ENCODE measurements at places on chromosomes 3 and 15.

DNA sequence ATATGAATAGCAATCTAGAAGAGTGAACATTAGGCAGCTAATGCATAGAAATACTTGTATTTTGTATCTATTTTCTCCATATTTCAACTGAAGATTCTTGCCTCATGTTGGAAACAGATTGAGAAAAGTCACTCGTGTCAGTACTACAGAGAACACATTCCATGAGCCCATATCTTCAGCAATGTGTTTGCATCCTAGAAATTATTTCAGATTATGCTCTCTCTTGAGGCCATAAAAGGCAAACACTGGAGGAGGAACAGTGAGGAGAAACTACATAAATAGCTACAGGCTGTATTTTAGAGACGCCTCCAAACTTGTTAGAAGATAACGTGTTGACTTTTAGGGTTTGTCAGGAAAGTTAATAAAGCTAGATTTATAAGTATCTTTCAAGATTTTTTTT, 906.9 kb downstream of the FHIT start:
- DNase-seq = no peak

- peak; percentile 16 for DNase-seq
These were observed 7.4 kb downstream of the ZBTB47 start for GRCh38 chr3:42660898-42661297.

DNA sequence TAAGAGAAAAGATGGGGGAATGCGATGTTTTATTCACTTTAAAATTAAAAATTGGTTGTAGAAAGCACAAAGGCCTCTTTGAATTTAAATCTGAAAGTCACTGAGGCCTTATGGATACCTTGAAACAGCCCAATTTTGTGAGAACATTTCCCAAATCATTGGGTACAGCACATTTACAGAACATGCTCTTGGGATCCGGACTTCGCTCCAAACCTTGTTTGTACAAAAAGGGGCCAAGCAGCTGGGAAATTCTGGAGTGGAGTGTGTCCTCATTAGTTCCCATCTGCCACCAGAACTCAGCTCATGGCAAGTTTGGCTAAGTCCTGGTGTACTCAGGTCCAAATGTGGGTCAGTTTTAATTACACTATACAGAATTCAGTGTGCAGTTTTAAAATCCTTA, 254.2 kb downstream of the ZBTB20 start:
- DNase-seq = no peak

DNA sequence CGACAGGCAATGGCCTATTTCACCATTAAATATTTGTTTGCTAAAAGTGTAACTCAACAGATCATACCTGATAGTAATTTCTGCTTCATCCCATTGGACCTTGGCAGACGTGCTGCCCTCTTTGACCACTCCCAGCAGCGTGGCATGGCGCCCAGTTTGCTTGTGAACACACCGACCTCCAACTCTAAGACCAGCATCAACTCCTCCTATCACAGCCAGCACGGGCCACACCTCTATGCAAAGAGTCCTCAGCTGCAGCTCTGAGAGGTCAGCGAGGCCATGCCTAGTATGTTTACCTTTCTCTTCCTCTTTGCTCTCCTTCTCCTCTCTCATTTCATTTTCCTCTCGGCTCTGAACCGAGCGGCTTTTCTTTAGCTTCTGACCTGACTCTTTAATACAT, 80.6 kb downstream of the FBXL22 start:
- DNase-seq = no peak

DNA sequence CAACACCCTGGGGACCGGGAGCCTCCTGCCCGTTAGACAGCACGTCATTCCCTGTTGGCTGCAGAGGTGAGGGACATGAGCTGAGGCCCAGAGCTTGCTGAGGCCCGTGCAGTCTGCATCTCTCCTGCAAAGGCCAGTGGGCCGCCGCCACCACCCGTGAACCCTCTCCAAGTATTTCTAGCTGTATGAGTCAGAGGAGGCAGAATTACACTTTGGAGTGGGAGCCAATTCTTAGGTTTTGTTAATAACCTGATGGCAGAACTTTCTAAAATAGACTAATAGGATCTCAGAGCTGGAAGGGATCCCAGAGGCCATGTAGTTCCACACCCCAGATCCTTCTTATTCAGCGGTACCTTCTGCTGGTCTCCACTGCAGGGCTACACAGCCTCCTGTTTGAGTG, 335.2 kb upstream of the CTDSPL start:
- DNase-seq = peak; percentile 60

GRCh38 chr3:172036541-172037215, 2.7 kb upstream of the FNDC3B start:
- DNase-seq = no peak

GRCh38 chr3:31981206-31982181, at the start of the genes OSBPL10 and ZNF860:
OSBPL10 (minus strand) TSS chr3:31981262; CDS start chr3:31981179, 83 bp downstream.
ZNF860 (plus strand) TSS chr3:31981750; CDS start chr3:31989080, 7,330 bp downstream.
- DNase-seq = peak; percentile 81

DNA sequence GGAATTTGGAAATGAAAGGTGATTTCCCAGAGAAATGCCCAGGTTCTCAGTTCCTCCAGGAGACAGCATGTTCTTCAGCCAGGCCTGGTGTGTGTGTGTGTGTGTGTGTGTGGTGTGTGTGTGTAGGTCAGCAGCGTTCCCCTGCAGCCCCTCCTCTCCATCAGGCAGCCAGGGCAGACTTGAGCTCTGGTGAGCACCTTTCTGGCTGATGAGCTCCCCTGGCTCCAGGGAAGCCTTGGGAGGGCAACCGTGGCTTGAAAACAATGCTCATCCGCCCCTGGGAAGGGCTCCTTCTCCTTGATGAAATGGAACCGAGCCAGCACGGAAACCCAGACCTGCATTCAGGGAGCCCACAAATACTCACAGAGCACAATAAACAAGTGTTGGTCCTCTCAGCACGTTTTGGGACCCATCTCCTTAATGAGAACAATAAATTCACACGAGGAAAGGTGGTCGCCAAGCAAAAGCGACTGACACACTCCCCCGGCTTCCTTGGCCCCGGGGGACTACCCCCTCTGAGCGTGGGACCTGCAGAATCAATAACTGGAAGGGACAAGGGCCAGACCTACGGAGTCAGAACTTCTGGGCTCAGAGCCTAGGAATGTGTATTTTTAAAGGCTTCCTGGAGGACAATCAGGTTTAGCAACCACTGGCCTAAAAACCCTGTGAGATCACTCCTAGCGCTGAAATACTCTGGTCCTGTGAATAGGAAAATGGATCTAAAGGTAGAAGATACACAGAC, 38.6 kb upstream of the HES1 start:
- DNase-seq = no peak

DNA sequence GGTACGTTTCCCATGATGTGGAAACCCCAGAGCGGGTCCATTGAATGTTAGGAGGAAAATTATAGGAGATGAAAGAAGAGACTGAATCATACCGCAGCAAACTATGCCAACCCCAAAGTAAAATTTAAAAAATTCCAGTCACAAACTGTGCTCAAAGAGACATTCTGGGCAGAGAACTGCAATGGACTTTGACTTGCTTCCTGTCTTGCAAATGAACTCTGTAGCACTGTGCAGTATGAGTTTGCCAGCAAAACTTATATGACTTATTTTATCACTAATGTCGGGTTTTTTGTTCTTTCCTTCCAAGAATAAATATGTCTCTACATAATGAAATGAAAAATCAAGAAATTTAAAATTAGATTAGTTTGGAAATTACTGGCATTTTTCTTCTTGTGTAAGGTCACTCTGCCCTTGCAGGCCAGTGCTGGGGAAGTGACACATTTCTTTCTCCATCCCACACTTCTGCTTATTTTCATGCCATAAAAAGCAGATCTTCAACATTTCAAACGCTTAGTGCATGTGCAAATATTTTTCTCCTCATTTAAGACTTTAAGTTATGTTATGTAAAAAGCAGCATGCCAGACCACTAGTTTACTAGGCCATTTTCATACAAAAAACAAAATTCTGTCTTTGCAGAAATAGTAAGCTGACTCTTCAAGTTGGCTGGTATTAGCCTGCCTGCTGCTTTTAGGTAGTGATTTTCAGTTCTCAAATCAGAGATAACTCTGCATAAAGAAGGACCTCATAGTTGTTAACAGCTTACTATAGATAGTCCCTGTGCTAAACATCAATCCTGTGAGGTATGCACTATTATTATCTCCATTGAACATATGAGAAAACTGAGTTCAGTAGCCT, 32.2 kb upstream of the SSR3 start:
- DNase-seq = no peak

DNA sequence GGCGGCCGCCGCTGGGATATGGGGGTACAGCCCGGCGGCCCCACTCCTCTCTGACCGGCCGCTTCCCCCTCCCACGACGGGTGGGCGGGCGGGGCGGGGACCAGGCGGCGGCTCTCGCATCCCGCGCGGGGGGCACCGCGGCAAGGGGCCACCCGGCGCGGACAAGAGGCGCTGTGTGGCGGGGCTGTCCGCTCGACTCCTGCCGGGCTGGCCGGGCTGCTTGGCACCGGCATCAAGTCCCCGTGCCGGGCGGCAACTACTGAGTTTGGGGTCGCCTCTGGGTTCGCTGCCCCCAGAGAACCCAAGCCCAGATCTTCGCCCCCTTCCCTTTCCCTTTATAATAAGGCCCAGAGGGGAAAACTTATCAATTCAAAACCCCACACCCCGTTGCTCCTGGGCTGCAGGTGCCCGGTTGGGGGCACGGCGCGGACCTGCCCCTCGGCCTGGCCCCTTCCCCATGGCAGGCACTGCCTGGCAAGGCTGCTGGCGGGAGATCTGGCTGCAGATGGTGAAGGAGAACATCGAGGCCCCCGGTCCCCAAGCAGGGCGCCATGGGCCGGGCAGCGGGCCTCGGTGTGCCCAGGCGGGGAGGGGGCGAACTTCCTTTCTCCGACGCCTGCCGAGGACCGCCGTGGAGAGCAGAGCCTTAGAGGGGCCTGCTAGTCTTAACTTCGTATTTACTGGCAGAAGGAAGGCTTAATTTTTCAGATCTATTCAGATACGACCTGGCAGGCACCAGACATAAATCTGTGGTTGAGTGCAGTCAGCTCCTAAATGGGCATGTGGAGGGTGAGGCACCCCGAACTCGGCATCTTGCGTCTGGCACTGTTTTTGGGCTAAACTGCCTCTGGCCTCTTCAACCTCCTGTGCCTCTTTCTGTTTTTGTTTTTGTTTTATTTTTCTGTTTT, 911 bp downstream of the APBA2 start:
- DNase-seq = no peak

- no peak for DNase-seq
These were observed 563 bp downstream of the ARL6IP5 start for GRCh38 chr3:69085168-69085832.

- no peak for DNase-seq
These were observed 7.4 kb downstream of the ARL14 start for GRCh38 chr3:160684368-160684740.

- no peak for DNase-seq
These were observed 420.6 kb upstream of the RBMS3 start for GRCh38 chr3:28860307-28860706.

- no peak for DNase-seq
These were observed 25.9 kb upstream of the UBE2Q2 start for GRCh38 chr15:75817138-75817935.

- peak; percentile 97 for DNase-seq
These were observed 5.7 kb downstream of the EIF4G1 start for GRCh38 chr3:184320104-184320445.

DNA sequence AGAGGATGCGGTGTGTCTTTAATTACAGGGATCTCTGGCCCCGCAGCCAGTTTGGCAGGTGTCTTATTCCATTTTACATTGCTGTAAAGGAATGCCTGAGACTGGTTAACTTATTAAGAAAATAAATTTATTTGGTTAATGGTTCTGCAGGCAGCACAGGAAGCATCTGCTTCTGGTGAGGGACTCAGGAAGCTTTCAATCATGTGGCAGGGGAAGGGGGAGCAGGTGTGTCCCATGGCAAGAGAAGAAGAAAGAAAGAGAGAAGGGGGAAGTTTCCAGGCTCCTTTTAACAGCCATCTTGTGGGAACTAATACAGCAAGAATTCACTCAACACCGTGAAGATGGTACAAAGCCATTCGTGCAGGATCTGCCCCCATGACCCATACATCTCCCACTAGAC, 128.0 kb upstream of the CRBN start:
- DNase-seq = no peak

- DNase-seq = no peak
These were observed 119.4 kb downstream of the ATP10A start for GRCh38 chr15:25743548-25744275.

- no peak for DNase-seq
These were observed 107.8 kb downstream of the ANP32A start for GRCh38 chr15:68712886-68713285.

DNA sequence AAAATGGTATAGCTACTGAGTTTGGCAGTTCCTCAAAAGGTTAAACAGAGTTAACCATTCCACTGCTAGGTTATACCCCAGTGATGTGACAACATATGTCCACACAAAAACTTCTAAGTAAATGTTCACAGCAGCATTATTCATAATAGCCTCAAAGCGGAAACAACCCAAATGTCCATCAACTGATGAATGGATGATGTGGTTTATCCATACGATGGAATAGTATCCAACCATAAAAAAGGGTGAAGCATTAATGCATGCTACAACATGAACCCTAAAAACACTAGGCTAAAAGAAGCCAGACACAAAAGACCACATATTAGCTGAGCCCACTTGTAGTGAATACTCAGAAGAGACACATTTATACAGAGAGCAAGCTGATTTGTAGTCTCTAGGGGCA, 9.0 kb downstream of the XXYLT1 start:
- DNase-seq = no peak

DNA sequence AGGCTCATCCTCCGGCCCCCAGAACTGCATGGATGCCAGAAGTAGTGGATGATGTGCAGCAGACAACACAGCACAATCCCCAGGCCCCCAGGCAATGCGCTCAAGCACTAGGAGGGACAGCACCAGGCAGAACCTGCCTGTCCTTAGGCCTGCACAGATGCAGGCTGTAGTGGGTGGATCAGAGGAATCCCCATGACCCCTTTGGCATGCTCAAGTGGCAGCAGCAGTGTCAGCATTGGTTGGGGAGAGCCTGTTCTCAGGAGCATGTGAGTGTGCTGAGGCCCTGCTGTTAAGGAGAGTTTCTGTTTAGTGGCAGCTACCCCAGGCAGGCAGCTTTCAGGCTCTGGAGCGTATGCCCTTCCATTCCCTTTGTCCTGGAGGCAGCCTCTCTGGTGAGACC, 25.1 kb upstream of the CD200R1L start:
- no peak for DNase-seq

DNA sequence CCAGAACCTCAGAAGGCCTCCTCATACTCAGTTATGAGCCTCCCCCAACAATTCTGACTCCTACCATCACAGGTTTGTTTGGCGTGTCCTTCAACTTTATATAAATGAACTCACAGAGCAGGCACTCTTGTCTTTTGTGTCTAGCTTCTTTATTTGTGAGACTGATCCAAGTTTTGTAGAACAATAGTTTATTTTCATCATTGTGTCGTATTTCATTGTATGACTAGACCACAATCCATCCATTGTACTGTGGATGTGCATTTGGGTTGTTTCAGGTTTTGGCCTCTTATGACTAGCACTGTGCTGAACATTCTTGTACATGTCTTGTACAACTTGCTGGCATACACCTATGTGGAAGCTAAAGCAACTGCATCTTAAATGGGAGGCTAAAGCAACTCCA, 292.8 kb upstream of the LYSMD4 start:
- no peak for DNase-seq

- DNase-seq = no peak
These were observed 10.4 kb upstream of the MME start for GRCh38 chr3:155069729-155070128.

DNA sequence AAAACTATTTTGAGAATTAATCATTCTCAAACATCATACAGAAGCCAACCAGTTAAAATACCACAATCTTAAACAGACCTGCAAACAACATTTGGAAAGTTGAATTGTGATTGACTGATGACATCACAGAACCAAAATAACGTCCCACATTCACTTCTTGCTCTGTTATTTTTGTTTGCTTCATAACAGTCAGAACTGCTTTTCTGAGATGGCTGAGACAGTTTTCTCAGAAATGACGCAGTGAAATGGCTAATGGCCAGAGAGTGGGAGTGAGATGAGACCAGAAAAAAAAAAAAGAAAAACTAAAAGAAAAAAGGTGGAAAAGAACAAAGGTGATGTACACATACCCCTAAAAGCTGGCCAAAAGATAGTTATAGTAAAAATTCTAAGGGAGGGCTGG, 1061.2 kb downstream of the FHIT start:
- no peak for DNase-seq

All from AG08396 (cell line).